ENCODE measurements at places on chromosomes 11 and 22. TPM values are rescaled to one million over a fixed set of nuclear protein-coding genes. Genes with fewer than 3 reads are reported as not detected.

GRCh38 chr11:17206463-17206862 is 1.3 kb downstream of the PIK3C2A start:
- DNase-seq, result no peak
- peaks cover 6% of the 10 kb centered on the region for H3K4me1 ChIP-seq
- H3K27me3 ChIP-seq, result no peaks in the 10 kb centered on the region
- H3K4me3 ChIP-seq, result peak overlapping the region; percentile 97
- H3K27ac ChIP-seq, result no peak overlapping the region
- H3K36me3 ChIP-seq, result peaks cover 34% of the 10 kb centered on the region

- no peak for DNase-seq
- no peak overlapping the region for H3K4me3 ChIP-seq
- H3K27ac ChIP-seq, result no peak overlapping the region
- peaks cover 9% of the 10 kb centered on the region for H3K36me3 ChIP-seq
- no peaks in the 10 kb centered on the region for H3K27me3 ChIP-seq
These were observed 18.6 kb downstream of the PICALM start for GRCh38 chr11:86050196-86050709.

DNA sequence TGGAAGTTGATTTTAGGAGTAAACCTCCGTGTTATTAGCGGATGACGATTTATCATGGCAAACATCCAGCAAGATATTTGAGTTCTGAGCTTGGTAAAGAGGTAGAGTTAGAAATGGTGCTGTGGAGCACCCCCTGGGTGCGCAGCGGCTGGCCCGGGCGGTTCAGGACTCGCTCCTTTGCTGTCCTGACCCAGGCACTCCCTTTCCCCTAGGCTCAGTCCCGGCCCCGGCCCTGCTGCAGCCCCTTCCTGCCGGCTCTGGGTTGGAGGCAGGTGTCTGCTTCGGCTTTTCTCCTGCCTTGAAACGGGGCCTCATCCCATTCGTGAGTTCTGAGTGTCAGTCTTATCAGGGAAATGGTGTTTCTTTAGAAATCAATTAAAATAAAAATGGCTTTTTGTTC is 33.4 kb downstream of the AP2A2 start:
- H3K27ac ChIP-seq, result no peak overlapping the region
- no peak for DNase-seq

GRCh38 chr11:69588270-69588669 is 52.7 kb upstream of the CCND1 start:
- no peaks in the 10 kb centered on the region for H3K27me3 ChIP-seq
- H3K27ac ChIP-seq, result no peak overlapping the region
- no peaks in the 10 kb centered on the region for H3K36me3 ChIP-seq
- no peak for DNase-seq
- no peaks in the 10 kb centered on the region for H3K4me1 ChIP-seq

GRCh38 chr22:47020166-47020565 is 257.7 kb downstream of the TBC1D22A start:
- no peak overlapping the region for H3K4me3 ChIP-seq
- no peaks in the 10 kb centered on the region for H3K4me1 ChIP-seq
- H3K27ac ChIP-seq, result no peak overlapping the region
- peaks cover 15% of the 10 kb centered on the region for H3K36me3 ChIP-seq
- DNase-seq, result no peak

- H3K4me3 ChIP-seq, result no peak overlapping the region
- no peaks in the 10 kb centered on the region for H3K36me3 ChIP-seq
- H3K27me3 ChIP-seq, result no peaks in the 10 kb centered on the region
- H3K4me1 ChIP-seq, result no peaks in the 10 kb centered on the region
- H3K27ac ChIP-seq, result no peak overlapping the region
These were observed 54.0 kb downstream of the BDNF start for GRCh38 chr11:27646051-27646818.

DNA sequence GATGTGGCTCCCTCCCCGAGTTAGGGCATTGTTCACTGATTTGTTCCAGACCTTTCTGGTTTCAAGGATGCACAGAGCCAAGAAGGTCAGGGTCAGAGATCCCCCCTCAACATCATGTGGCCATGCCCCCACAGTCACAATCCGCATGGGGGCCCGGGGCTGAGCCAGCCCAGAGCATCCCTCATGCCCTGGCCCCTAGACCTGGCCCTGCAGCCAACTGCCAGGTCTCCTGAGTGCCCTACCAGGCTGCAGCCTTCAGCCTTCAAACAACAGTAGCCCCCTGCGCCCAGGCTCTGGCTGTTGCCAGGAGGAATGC is 142.4 kb downstream of the CRYBB2 start:
- peaks cover 5% of the 10 kb centered on the region for H3K36me3 ChIP-seq
- H3K27me3 ChIP-seq, result no peaks in the 10 kb centered on the region
- DNase-seq, result no peak
- H3K27ac ChIP-seq, result no peak overlapping the region
- no peaks in the 10 kb centered on the region for H3K4me1 ChIP-seq

- H3K4me1 ChIP-seq, result no peaks in the 10 kb centered on the region
- DNase-seq, result no peak
- no peaks in the 10 kb centered on the region for H3K36me3 ChIP-seq
- H3K4me3 ChIP-seq, result no peak overlapping the region
- no peaks in the 10 kb centered on the region for H3K27me3 ChIP-seq
- no peak overlapping the region for H3K27ac ChIP-seq
These were observed 17.9 kb upstream of the HYLS1 start for GRCh38 chr11:125869521-125869920.

DNA sequence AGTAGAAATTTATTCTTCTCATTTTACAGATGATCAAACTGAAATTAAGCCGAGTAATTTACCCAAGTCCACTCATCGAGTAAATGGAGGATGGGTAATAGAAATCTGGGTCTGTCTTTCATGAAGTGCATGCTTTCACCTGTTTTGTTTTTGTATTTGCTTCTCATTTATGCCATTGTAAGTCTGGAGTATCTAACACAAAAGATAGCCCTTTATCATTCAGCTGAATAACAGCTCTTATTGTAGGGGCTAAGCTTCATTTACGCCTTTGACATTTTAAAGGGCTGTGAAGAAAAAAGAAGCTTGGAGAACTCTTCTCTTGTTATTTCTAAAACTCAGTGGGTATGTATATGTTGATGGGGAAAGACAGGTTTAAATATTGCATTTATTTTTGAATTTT is 1196.2 kb upstream of the TENM4 start:
- no peaks in the 10 kb centered on the region for H3K27me3 ChIP-seq
- no peak for DNase-seq
- no peaks in the 10 kb centered on the region for H3K36me3 ChIP-seq
- H3K4me3 ChIP-seq, result no peak overlapping the region
- peaks cover 4% of the 10 kb centered on the region for H3K4me1 ChIP-seq
- no peak overlapping the region for H3K27ac ChIP-seq

DNA sequence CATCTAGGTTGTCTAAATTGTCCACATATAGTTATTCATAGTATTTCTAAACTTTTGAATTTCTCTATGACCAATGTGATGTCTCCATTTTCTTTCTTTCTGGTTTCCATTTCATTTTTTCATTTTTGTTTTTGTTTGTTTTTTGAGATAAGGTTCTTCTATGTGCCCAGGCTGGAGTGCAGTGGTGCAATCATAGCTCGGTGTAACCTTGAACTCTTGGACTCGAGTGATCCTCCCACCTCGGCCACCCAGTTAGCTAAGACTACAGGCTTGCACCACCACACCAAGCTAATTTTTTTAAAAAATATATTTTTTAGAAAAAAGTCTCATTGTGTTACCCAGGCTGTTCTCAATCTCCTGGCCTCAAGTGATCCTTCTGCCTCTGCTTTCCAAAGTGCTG is 8.2 kb downstream of the GSTT4 start:
- H3K4me3 ChIP-seq, result no peak overlapping the region
- no peaks in the 10 kb centered on the region for H3K36me3 ChIP-seq
- no peak for DNase-seq
- no peaks in the 10 kb centered on the region for H3K4me1 ChIP-seq

DNA sequence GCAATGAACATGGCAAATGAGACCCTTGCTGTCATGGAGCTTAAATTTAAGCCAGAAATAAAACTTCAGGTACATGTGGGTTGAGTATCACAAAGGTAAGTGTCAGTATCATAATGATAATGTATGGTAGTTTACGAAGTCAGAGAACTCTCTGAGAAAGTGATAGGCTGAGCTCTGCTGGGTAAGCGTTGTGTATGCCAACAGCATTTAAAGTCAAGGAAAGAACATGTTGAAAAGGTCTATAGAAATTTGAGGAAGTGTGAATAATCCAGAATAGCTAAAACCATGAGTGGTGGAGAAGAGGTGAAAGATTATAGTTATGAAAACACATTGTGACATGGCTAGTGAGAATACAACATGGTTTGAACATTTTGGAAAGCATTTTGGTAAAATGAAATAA is 17.4 kb upstream of the CTSC start:
- no peak overlapping the region for H3K27ac ChIP-seq
- no peak overlapping the region for H3K4me3 ChIP-seq
- no peaks in the 10 kb centered on the region for H3K4me1 ChIP-seq
- no peaks in the 10 kb centered on the region for H3K36me3 ChIP-seq
- DNase-seq, result no peak

- no peaks in the 10 kb centered on the region for H3K4me1 ChIP-seq
- peak within 1 kb of the TSS; percentile 60 for H3K4me3 ChIP-seq
- peaks cover 80% of the 10 kb centered on the region for H3K27me3 ChIP-seq
- H3K36me3 ChIP-seq, result no peaks in the 10 kb centered on the region
These were observed at the start of gene FLRT1 for GRCh38 chr11:64035576-64035975. TSS of gene FLRT1 (plus strand) at chr11:64035931. CDS start at chr11:64116268, 80,337 bp downstream.

DNA sequence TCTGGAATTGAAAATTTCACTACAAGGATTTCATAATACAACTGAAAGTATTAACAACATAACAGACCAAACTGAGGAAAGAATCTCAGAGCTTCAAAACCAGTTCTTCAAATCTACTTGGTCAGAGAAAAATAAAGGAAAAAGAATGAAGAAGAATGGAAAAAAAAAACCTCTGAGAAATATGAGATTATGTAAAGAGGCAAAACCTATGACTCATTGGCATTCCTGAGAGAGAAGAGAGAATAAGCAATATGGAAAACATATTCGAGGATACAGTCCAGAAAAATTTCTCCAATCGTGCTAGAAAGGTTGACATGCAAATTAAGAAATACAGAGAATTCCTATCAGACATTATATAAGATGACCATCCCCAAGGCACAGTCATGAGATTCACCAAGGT is 23.4 kb upstream of the GPR83 start:
- no peak overlapping the region for H3K4me3 ChIP-seq
- no peak overlapping the region for H3K27ac ChIP-seq
- H3K4me1 ChIP-seq, result no peaks in the 10 kb centered on the region
- H3K36me3 ChIP-seq, result peaks cover 41% of the 10 kb centered on the region

DNA sequence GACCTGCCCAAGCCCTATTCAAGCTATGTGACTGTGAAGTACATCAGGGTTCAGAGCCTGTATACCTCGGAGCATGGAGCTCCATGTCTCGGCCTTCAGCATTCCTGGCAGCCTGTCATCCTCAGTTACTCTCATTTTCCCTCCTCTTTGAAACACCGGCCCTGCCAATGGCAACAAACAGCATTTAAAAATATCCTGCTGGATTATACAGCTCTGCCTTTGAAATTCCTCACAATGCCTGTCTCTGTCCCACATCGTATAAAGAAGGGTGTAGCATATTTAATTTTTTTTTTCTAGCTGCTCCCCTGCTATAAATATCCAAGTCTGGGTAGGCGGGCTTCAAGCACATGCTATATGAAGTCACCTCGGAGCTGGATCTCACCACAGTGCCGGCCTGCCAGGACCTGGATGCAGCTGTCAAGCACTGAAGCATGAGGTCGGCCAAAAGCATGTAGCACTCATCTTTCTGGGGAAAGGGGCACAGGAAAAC is 11.8 kb downstream of the ABTB2 start:
- peaks cover 14% of the 10 kb centered on the region for H3K4me1 ChIP-seq
- no peaks in the 10 kb centered on the region for H3K27me3 ChIP-seq
- H3K27ac ChIP-seq, result no peak overlapping the region
- no peak for DNase-seq
- no peak overlapping the region for H3K4me3 ChIP-seq

DNA sequence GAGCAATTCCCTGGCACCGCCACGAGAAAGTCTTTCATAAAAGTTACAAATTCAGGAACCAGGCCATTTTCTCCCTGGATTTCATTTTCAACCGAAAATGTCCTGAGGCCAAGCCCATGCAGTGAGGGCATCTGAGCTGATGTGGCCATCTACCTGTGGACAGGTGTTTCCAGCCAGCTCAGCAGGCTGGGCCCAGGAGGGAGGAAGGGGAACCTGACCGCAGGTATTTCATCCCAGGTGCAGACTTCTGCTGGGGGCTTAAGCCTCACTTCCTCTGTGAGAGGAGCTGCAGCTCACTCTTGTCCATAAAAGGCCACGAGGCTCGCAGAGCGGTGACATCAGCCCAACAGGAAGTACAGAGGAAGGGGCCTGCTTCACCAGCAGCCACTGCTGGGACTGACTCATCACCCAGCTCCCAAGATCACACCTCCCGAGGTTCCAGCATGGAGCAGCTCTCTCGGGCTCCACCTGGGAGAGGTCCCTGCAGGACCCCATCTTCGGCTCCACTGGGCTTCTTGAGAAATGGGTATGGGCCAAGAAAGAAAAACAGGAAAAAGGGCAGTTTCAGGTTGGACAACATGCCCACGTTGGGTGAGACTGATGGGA is 56.4 kb downstream of the MYH9 start:
- no peak overlapping the region for H3K4me3 ChIP-seq
- H3K36me3 ChIP-seq, result peaks cover 93% of the 10 kb centered on the region
- H3K4me1 ChIP-seq, result peaks cover 57% of the 10 kb centered on the region
- DNase-seq, result peak; percentile 92

DNA sequence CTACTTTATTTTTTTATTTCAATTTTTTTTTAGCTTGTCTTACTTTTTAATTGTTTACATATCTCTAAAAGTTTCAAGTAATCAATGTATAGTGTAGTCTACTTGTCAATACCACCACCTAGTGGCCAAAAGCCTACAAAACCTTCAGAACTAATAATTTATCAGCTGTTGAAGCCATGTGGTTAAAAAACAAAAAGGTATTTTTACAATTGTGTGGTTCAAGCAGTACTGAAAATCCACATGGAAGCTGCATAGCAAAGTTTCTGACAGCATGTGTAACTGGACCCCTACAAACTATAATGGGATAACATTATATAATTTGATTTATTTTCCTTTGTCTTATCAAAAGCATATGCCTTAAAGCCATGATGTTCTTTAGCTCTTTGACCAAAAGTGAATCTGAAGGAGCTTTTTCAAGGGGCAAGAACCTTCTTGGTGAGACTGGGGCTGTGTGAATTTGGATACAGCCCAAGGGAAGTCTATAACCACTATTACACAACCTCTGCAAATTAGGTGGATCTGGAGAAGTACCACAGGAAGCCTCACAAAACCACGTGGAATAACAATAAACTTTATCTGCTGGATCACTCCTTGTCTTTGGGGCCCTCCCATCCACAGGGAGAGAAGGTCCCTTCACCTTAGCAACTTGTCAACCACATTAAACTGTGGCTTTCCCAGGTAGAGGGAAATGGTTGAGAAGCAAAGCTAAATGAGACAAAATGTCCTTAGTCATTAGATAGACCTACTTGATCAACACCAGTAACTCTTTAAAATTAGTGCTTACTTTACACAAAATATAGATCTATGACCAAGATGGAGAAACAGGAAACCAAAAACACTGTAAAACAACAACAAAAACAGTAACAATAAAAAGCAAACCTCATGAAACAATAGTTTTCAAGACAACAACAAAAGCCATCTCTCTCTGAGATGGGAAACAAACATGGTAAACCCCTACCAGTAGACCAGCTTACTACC is 9.9 kb downstream of the NARS2 start:
- H3K4me3 ChIP-seq, result no peak overlapping the region
- peak; percentile 62 for DNase-seq
- H3K36me3 ChIP-seq, result peaks cover 78% of the 10 kb centered on the region
- no peak overlapping the region for H3K27ac ChIP-seq

IL17REL gene
- not detected for total RNA-seq

ZC3H7B gene
- total RNA-seq, result 54.1 TPM

MLC1 gene
- total RNA-seq, result 0.18 TPM

APLNR gene
- total RNA-seq, result 2.9 TPM

OR4A16 gene
- total RNA-seq, result not detected
